T-helper 9 cell (primary cell): ENCODE measurements at places on chromosomes 11 and 22.
A peak's percentile ranks its signal among the peaks of the same experiment; 100 is the strongest.

GRCh38 chr11:76850815-76851214 is 9.9 kb upstream of the ACER3 start:
- DNase-seq: no peak

DNA sequence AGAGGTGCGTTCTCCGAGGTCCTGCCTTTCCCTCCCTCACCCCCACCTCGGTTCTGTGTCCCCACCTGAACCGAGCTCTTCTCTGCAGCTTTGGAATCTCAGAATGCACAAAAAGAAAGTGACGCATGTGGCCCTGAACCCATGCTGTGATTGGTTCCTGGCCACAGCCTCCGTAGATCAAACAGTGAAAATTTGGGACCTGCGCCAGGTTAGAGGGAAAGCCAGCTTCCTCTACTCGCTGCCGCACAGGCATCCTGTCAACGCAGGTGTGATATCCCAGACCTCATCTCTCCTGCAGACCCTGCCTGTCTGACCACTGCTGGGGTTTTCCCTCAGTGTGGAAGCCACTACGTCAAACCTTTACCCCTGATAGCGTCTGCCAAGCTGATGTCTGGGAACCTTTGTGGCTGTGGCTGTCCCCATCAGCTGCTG is 13.9 kb downstream of the ACP2 start:
- DNase-seq: peak; percentile 54

DNA sequence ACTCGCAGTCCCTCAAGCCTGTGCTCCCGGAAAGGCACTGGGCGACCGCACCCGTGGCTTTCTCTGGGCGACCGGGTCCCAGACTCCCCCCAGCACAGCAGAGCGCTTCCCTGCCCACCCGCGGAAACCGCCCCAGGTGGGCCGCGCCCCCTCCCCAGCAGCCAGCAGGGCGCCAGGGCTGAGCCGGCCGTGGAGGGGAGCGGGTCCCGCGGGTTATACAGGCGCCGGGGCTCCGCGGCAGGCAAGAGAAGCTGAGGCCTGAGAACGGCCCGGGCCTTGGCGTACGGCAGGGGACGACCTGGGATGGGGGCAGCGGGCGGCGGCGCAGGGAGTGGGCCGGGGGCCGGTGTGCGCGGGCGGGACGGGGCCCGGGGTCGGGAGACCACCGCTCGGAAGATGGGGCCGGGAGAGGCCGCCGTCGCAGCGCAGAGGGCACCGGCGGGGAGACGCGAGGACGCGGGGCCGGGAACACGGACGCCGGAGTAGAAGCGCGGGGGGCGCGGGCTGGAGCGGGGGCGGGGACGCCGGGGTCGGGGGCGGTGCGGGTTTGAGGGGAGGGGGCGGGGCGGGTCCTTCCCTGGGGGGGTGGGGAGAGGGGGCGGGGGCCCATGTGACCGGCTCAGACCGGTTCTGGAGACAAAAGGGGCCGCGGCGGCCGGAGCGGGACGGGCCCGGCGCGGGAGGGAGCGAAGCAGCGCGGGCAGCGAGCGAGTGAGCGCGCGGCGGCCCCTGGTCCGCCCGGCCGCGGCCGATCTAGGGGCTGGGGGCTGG is at the start of gene MDK:
TSS of gene MDK (plus strand) at position 622 of the 771 bp plus-strand sequence. CDS start 389 bp downstream, outside the sequence.
- DNase-seq: no peak

GRCh38 chr11:72793425-72794367 is at the start of gene STARD10:
Gene STARD10 (minus strand): TSS chr11:72794047. CDS start chr11:72781181, 12,866 bp downstream.
- peak; percentile 90 for DNase-seq

DNA sequence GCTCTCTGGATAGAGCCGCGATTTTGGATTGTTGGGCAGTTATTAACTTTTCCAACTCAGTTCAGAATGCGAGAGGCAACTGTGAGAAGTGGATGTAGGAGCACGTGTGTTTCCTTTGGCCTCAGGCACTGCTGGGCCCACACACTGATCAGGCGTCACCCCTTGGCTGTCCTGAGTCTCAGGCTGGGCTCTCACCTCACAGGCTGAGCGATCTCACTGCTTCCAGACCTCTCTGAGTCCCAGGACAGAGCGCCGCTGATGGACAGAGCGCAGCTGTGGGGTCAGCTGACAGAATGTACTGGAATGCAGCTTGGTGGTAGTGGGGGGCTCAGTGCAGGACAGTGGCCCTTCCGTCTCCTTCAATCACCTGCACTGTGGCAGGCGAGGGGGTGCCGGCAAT is 516.2 kb downstream of the TBC1D22A start:
- DNase-seq: no peak

GRCh38 chr11:27247660-27248059 is 115.4 kb downstream of the CCDC34 start:
- DNase-seq: no peak
